Uterus (tissue), 4 donors: ENCODE measurements at places on chromosomes 11 and 22. TPM values are rescaled to one million over a fixed set of nuclear protein-coding genes. Genes with fewer than 3 reads are reported as not detected.
A peak's percentile ranks its signal among the peaks of the same experiment; 100 is the strongest.

The NLRP14 gene
- total RNA-seq: 0.35 TPM

The OTOG gene
- total RNA-seq: not detected

The CD3D gene
- 1.7 TPM for total RNA-seq

The KCNJ4 gene
- not detected for total RNA-seq

GRCh38 chr11:67584205-67584880 lies 731 bp downstream of the GSTP1 start:
- peak; percentile 77 for DNase-seq

The SLC7A4 gene
- total RNA-seq: 7.9 TPM

The CAVIN3 gene
- 388 TPM for total RNA-seq

DNA sequence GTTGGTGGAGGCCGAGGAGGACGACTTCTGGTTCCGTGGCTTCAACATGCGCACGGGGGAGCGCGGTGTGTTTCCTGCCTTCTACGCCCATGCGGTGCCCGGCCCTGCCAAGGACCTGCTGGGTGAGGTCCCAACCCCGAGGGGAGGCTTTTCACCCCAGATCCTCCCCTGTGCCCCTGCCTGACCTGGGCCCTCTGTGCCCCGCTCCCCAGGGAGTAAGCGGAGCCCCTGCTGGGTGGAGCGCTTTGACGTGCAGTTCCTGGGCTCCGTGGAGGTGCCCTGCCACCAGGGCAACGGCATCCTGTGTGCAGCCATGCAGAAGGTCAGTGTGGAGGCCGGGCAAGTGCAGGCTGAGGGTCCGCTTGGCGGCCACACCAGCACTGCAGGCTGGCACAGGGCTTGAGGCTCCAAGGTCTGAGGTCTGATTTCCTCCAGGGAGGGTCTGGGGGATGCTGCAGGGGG lies 5.1 kb downstream of the MAPK8IP2 start:
- no peak for DNase-seq

- no peak for DNase-seq
These were observed 60.6 kb upstream of the E2F8 start for GRCh38 chr11:19301361-19301760.
